Fibroblast of skin of left biceps (primary cell): ENCODE measurements at places on chromosomes 16 and 17.

GRCh38 chr17:2259769-2260536 lies 43.6 kb downstream of the SMG6 start:
- no peak for DNase-seq

- DNase-seq = no peak
These were observed 44.7 kb downstream of the ABCC6 start for GRCh38 chr16:16178455-16179162.

GRCh38 chr17:56994009-56994792 lies 16.3 kb downstream of the SCPEP1 start:
- DNase-seq = no peak

GRCh38 chr16:24731722-24732419 lies 2.4 kb downstream of the TNRC6A start:
- no peak for DNase-seq

DNA sequence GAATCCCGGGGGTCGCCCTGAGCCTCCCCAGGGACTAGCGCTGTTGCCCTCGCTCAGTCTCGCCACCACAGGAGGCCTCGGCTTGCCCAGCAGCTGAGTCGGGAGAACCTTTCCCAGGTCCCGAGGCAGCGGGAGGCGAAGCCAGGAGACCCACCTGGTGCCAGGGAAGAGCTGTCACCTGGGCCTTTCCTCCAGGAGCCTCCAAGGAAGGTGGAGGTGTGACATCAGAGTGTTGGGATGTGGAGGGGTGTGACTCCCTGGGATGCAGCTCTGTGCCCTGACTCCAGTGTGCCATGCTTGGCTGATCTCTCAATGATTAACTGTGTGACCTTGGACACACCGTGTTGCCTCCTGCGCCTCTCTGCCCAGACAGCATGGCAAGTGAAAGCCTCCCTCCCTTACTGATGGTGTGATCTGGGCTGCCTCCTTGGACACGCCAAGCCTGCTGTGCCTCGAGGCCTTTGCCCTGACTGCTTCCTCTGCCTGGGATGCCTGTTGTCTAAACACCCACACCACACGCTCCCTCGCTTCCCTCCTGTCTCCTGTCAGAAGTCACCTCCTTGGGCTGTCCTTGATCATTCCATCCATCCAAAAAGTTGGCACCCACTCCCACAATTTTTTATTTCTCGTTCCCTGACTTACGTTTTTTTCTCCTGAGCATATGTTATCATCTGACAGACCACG lies 88.0 kb downstream of the CMIP start:
- DNase-seq = no peak

- DNase-seq = no peak
These were observed 26.6 kb downstream of the ARHGAP27 start for GRCh38 chr17:45406107-45406506.

DNA sequence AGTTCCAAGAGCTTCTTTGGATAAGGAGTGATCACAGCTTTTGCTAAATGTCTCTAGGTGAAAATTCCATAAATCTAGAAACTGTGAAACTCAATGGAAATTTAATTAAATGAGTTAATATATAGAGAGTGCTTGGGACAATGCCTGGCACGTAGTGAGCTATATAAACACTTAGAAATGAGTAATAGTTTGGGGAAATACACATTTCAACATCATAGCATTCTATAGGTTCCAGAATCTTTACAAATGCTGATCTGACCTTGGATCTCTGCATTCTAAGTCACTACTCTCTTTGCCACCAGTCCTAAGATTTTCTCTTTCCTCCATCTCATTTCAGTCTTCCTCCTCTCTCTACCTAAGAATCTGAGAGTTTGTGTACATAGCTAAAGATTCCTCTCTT lies 175.6 kb downstream of the SOX9 start:
- no peak for DNase-seq

DNA sequence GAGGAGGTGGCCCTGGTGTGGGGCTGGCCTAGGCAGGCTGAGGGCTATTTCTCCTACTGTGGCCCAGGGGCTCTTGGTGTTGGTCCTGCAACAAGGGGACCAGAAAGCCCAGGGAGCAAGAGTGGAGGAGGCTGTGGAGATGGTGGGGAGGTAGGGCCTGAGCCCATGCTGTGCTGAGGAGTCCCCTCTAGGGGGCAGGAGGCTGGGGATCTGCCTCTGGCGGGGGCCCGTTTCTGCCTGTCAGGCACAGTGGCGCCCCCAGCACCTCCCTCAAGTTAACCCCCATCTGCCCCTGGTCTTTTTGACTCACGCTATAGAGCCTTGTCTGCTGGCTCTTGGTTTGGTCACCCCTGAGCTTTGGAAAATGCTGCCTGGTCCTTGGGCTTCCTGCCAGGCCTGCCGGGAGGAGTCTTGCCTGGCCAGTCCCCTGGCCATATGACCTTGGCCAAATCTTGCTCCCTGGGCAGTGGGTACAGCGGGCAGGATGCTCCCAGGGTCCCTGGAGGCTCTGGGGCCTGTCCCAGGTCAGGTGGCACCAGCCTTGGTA lies 5.9 kb downstream of the BAIAP2 start:
- DNase-seq = no peak

DNA sequence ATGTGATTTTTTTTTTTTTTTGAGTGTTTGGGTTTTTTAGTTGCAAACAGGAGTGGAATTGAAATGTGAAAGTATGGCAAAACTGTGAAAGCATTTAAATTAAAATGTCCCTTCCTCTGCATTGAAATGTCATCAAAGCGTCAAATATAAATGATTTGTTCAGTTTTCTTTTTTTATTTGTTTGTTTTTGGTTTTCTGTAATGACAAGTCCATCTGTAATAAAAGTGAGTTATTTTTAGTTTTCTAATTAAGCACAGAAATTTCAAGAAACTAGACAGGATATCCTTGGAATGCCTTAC lies 1.9 kb upstream of the TOB1 start:
- no peak for DNase-seq

DNA sequence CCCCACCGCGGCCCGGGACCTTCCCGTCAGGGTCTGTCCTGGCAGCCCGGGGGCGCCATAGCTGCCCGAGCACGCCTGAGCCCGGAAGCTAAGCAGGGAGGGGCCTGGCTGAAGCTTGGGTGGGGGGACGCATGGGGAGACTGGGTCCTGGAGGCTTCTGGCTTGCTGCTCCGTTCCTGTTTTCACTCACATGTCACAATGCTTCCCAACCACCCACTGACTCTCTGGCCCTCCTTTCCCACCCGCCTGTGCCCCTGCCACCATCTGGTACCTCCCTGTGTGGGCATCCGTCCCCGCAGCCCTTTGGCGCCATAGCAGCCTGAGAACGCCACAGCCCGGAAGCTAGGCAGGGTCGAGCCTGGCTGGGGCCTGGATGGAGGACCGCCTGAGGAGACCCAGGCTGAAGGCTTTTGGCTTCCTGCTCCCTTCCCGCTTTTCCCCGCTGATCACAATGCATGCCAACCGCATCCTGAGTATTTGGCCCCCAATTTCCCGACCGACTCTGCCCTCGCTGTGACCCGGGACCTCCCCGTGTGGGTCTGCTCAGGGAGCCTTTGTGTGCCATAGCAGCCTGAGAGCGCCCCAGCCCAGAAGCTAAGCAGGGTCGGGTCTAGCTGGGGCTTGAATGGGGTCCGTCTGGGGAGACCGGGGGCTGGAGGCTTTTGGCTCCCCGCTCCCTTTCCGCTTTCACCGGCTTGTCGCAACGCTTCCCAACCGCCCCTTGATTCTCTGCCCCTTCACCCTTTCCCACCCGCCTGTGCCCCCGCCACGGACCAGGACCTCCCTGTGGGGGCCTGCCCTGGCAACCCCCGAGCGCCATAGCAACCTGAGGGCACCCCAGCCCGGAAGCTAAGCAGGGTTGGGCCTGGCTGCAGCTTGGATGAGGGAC lies 2290.1 kb downstream of the TP53TG3F start:
- DNase-seq = no peak

- DNase-seq = no peak
These were observed 18.3 kb downstream of the KRT12 start for GRCh38 chr17:40848583-40849235.

DNA sequence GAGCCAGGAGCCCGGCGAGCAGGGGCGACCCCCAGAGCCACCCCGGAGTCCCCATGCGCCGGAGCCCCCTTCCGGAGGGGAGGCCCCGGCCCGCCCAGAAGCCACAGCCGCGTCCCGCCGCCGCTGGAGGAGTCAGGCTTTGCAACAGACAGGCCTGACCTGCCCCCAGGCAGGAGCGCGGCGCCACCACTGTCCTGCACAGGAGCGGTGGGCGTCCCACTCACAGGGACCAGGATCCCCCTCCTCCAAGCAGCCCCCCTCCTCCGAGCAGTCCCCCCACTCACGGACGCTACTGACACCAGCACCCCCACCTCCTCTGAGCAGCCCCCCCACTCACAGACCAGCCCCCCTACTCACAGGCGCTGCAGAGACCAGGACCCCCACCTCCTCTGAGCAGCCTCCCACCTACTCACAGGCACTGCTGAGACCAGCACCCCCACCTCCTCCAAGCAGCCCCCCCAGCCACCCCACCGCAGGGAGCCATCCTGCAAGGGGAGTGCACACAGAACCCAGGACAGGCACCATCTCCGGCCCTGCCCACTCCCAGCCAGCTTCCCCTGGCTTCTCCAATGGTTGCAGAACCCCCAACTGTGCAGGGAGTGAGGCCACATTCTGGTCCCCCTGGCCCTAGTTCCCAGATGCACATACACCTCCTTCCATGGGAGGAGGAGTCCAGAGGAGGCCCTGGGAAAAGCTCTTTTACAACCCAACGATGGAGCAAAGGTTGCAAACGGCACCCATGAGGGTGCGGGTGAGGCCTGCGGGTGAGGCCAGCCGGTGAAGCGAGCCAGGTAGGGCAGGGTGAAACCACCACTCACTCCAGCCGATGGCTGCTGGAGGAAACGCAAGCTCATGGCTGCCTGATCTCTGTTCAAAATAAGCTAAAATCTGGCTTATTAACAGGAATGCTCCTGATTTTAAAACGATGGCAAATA lies 69.9 kb downstream of the ABR start:
- no peak for DNase-seq

DNA sequence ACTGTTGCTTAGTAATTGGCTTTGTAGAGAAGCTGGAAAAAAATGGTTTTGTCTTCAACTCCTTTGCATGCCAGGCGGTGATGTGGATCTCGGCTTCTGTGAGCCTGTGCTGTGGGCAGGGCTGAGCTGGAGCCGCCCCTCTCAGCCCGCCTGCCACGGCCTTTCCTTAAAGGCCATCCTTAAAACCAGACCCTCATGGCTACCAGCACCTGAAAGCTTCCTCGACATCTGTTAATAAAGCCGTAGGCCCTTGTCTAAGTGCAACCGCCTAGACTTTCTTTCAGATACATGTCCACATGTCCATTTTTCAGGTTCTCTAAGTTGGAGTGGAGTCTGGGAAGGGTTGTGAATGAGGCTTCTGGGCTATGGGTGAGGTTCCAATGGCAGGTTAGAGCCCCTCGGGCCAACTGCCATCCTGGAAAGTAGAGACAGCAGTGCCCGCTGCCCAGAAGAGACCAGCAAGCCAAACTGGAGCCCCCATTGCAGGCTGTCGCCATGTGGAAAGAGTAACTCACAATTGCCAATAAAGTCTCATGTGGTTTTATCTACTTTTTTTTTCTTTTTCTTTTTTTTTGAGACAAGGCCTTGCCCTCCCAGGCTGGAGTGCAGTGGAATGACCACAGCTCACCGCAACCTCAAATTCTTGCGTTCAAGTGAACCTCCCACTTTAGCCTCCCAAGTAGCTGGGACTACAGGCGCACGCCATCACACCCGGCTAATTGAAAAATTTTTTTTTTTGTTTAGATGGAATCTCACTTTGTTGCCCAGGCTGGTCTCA lies 6.2 kb upstream of the TMEM235 start:
- no peak for DNase-seq

DNA sequence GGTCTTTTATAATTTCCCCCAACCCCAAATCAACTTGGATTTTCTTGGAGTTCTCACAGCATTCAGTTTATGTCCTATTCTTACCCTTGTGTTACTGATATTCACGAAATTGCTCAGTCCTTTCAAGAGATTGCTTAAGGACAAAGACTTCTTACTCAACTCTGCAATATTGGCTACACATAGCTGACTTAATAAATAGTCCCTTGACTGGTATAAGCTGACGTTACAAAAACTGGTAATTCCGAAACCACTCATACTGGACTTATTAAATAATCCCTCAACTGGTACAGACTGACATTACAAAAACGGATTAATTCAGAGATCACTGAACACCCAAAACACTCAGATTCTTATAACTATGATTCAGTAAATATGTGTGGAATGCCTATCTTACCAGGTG lies 860 bp downstream of the TIGD7 start:
- DNase-seq = no peak

- no peak for DNase-seq
These were observed 50.8 kb downstream of the AKAP1 start for GRCh38 chr17:57135789-57136291.

GRCh38 chr16:84313921-84314320 lies 19.2 kb downstream of the WFDC1 start:
- DNase-seq = no peak

DNA sequence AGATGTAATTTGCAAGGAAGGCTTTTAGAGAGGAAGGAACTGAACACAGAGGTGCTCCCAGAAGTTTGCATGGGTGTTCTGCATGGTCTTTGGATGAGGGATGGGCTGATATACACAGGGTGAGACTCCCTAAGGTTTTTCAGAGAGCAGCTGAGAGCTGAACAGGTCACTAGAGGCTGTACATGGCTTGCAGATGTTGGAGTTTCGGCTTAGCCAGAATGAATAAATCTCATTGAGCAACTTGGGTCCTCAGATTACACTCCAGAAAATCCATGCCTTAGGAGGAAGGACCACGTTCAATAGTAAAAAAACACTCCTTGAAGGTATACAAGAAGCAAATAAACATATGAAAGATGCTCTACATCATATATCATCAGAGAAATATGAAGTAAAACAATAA lies 7.5 kb upstream of the ITGB3 start:
- no peak for DNase-seq

DNA sequence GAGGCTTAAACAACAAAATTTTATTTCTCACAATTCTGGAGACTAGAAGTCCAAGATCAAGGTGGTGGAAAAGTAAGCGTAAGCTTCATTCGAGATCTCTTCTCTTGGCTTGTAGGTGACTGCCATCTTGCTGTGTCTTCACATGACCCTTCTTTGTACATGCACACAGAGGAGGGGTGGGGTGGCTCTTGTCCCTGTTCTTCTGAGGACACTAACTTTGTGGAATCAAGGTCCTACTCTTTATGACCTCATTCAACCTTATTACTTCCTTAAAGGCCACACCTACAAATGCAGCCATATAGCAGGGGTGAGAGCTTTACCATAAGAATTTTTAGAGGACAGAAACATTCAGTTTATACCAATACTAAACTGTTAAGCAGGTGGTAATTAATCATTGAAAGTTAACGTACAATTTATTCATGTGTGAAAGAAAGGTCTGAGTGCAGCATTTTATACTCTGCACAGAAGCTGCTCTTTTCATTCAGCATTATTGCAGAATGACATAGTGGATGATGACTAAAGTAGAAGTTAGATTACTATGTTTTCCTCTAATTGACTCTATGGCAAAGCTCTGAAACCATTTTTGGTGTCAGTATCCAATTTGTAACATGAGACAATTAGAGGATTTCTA lies 139.9 kb upstream of the HLF start:
- no peak for DNase-seq
